Activated CD4-positive, CD25-positive, alpha-beta regulatory T cell (primary cell): ENCODE measurements at places on chromosomes 3 and 15.

DNA sequence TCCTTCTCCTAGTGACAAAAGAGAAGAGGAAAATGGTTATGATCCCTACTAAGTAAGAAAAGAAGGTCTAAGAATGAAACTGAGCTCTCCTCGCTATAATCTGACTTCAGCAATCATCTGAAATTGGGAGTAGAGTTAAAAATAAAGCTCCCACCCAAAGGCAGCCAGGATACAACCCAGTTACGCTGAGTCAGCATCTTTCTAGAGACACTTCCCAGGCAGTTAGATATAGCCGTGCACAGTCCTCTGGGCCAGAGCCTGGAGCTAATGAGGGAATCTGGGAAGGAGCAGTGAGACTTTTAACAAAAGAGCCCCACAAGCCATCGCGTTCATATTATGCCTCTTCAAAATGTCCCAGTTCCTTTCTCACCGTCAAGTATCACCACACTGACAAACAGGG, 39.1 kb upstream of the SETMAR start:
- DNase-seq: no peak

DNA sequence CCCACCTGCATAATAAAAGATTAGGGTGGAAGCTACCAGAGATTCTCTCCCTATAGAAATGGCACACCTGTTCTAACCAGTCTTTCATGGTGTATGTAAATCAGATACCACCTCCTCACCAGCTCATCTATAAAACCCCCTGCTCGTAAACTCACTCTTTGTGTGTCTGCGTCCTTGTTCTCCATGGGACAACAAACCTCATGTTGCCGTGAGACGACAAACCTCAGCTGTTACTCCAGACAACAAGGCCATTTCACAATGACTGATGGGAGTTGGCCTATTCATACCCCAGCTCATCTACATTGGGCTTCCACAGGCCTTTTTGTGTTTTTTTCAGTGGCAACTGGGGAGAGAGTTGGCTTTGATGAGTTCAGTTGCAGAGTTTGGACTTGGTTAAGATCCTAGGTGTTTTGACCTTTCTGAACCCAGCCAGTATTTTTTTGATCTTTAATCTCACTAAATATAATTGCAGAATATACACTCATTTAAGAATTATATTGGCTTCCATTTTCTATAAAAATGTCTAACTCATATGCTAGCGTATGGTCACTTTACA, 96.6 kb upstream of the LRIG1 start:
- DNase-seq: no peak

DNA sequence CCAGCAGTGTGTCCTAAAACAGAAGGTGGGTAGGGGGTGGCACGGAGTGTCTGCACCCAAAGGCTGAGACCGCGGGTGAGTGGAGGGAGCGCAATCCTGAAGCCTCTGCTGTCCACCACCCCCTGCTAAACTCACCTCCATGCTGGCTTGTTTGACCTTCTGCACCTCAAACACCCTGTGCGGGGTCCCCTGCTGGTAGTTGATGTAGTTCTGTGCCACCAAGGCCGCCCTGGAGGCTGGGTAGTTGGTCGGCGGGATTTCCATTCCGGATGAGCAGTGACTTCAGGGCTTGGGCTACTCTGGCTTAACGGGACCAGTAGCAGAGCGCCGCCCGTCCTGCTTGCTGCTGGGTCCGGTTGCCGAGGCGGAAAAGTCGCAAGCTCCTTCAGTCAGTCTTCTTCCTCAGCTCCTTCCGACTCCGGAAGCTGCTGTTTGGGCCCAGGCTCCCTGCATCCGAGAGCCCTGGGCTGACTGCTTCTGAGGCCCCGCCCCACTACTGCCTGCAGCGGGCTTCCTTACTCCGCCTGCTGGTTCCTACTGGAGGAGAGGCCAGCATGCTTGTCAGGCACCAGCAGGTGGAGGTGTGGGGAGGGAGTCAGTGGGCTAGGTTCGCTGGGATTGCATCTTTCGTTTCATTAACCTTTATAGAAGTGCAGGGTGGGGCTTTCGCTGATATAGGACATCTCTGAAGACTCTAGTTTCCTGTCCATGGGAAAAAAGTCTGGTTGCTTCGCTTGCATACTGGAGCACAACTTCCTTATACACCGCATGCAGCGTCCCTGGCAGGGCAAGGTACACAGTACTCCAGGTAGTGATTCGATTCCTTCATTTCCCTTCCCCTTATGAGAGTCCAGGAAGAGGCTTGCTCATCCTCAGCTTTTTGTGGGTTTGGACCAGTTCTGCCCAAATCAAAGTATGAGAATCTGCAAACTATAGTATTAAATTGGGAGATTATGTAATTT, at the start of gene LXN:
LXN (minus strand) TSS at position 434 of the 962 bp plus-strand sequence; CDS start at position 264, 170 bp downstream.
- DNase-seq: peak; percentile 32

GRCh38 chr3:126529585-126530170, 5.7 kb downstream of the CHST13 start:
- DNase-seq: no peak

- no peak for DNase-seq
Observed at GRCh38 chr15:69666921-69667811, 214.5 kb downstream of the RPLP1 start.

DNA sequence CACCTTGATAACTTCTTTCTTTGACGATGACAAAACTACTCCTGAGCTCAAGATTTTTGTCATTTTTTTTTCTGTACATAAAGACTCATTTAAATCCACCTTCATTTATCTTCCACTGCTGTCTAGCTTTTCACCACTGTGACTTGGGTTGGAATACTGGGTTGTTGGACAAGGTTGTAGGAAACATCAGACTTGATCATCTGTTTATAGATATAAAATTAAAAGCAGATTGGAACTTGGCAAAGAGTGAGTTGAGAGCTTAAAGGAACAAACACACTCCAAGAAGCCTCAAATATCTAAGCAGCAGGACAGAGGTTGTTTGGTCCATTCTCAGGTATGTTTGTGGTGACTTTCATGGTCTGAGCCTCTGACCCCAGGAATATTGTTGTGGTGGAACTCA, 141.7 kb upstream of the NDN start:
- DNase-seq: no peak

GRCh38 chr3:16885593-16886302, 993 bp downstream of the PLCL2 start:
- DNase-seq: no peak

DNA sequence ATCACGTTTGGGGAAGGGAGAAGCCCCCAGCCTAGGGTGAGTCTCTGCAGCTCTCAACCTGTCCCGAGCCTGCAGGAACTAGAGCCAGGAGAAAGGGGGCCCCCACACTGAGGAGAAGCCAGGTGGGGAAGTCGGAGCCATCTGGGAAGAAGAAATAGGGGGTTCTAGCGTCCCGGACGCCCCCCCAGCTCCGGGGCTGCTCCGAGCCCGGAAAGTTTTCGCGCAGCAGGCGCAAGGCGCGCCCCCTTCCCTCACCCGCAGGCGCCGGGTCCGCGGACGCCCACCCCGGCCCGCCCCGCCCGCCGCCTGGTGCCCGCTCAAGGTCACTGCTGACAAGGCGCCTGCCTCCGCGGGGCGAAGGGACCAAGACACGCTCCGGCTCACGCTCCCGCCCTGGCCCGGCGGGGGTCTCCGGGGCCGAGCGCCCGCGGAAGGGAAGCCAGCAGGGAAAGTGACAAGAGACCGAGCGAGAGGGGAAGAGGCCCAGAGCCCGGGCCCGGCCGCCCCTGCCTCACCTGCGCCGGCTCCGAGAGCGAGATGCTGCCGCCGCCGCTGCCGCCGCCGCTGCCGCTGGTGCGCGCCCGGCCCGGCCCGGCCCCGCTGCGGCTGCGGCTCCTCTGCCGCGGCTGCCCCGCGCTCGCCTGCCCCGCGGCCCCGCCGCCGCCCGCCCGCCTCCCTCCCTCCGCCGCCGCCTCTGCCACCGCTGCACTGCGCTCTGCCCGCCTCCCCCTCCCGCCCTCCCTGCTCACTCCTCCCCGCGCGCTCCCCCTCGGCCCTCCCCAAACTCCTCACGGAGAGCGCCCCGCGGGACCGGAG, 108.4 kb upstream of the SLC6A11 start:
- DNase-seq: no peak

GRCh38 chr15:91456251-91456718, 356.2 kb downstream of the SV2B start:
- no peak for DNase-seq

- DNase-seq: no peak
Observed at GRCh38 chr3:97860364-97860763, 38.6 kb downstream of the CRYBG3 start.

DNA sequence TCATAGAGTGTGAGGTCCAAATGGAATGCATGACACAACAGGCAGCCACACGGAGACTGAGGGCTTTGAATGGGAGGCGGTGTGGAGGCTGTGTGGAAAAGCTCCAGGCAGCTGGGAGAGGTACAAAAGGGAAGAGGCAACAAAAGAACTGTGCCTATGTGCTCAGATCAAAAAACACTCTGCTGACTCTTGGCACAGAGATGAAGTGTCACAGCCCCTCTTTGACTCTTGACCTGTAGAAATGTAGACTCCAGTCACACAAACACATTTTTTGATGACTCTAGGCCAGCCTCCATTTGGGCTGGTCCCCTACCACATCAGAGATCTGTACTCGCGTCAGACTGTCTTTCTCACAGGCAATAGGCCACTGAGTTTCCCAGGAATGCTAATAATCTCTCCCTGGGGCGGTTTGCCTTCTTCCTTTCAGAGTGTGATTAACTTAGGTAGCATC, 456.0 kb downstream of the TUSC7 start:
- no peak for DNase-seq

DNA sequence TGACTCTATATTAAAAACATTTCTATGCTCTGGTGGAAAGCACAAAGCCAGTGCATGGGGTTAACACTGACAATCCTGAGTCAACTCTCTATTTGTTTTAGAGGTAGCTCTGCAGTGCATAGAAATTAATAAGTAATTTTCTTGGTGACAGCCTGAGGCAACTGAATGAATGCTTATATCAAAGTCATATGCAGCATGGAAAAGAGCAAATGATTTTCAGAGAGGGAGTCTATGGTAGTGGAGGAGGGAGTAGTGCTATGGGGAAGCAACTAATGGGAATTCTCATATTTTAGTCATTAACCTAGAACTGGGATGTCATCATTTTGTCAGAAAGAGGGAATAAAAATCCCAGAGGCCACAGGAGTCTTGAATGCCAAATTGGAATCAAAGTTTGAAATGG, 99.1 kb downstream of the CLSTN2 start:
- DNase-seq: no peak

GRCh38 chr3:72259755-72260587, 475.0 kb upstream of the PROK2 start:
- DNase-seq: no peak

GRCh38 chr3:85740561-85740960, 781.8 kb downstream of the CADM2 start:
- no peak for DNase-seq

- no peak for DNase-seq
Observed at GRCh38 chr3:41462103-41462691, 262.9 kb downstream of the CTNNB1 start.

GRCh38 chr3:170622369-170623159, 36.7 kb upstream of the SLC7A14 start:
- DNase-seq: no peak

- DNase-seq: no peak
Observed at GRCh38 chr15:66684136-66684681, 17.8 kb upstream of the SMAD6 start.

DNA sequence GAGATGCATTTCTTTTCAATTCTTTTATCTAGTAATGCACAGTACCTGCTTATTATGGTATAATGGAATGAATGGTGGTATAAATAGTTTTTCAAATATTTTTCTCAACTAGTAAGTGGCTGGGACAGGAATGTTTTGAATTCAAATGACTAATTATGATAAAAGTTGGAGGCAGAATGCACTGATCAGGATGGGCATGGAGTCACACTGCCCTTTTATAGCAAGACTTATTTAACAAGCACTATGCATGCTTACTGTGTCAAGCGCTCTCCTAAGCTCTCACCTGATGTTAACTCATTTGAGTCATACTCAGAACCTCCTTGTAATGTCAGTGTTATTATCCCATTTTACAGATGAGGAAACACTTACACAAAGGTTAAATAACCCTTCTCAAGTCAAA, 221.8 kb downstream of the FEZF2 start:
- DNase-seq: no peak

- DNase-seq: no peak
Observed at GRCh38 chr3:57141719-57142410, 23.3 kb downstream of the IL17RD start.

DNA sequence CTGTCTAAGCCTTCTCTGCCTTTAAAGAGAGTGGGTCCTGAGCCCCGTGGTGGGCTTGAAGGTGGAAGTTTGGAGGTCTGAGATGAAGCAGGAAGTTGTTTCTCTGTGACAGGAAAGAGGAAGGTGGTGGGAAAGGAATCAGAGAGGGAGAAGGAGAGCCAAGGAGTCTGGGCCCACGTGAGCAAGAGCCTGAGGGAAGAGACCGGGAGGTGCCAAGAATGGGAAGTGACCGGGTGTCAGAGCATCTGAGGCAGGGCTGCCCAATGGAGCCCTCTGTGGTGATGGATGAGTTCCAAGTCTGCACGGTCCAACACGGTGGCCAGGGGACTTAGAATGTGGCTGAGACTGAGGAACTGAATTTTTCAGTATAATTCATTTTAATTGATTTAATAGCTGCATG, 24.6 kb downstream of the ALDH1L1 start:
- DNase-seq: no peak

GRCh38 chr15:92161039-92161670, 232.5 kb upstream of the ST8SIA2 start:
- no peak for DNase-seq
